Sigmoid colon (tissue), 7 donors: ENCODE measurements at places on chromosomes 6 and 20. TPM values are rescaled to one million over a fixed set of nuclear protein-coding genes. Genes with fewer than 3 reads are reported as not detected.

Gene LINC00237
- not detected for total RNA-seq

Gene PCK1
- 0.55 TPM for total RNA-seq

Gene LPA
- not detected for total RNA-seq

Gene ZNF391
- 3.5 TPM for total RNA-seq

Gene NEDD9
- total RNA-seq, result 21.4 TPM

Gene LY6G6C
- not detected for total RNA-seq

Gene COL20A1
- total RNA-seq, result not detected

Gene SIM1
- total RNA-seq, result not detected

Gene THBS2
- total RNA-seq, result 46.6 TPM

Gene PMEPA1
- total RNA-seq, result 23.3 TPM

Gene MAPK13
- 3.6 TPM for total RNA-seq

Gene PGM3
- total RNA-seq, result 10.4 TPM

Gene HCK
- total RNA-seq, result 12.5 TPM

Gene ASF1A
- 17.1 TPM for total RNA-seq

Gene KHDC1
- total RNA-seq, result 0.95 TPM

Gene ULBP1
- total RNA-seq, result not detected

Gene SNAP25
- total RNA-seq, result 5.1 TPM

Gene CALHM5
- 2.1 TPM for total RNA-seq

Gene OR2H2
- total RNA-seq, result not detected

Gene EDN1
- 6.4 TPM for total RNA-seq

Gene BPIFB4
- total RNA-seq, result not detected

Gene EMILIN3
- total RNA-seq, result 0.66 TPM

Gene LAMA4
- total RNA-seq, result 95.3 TPM

Gene PTCHD4
- 1.1 TPM for total RNA-seq

Gene STMND1
- not detected for total RNA-seq

Gene PTCRA
- total RNA-seq, result not detected

Gene ENTPD6
- total RNA-seq, result 26.0 TPM

Gene IL20RA
- 0.28 TPM for total RNA-seq

Gene METTL24
- total RNA-seq, result 41.0 TPM

Gene EDN3
- 0.55 TPM for total RNA-seq

Gene CPNE5
- 0.99 TPM for total RNA-seq

Gene DEFB115
- not detected for total RNA-seq

Gene TOP1
- 22.0 TPM for total RNA-seq

Gene LZTS3
- total RNA-seq, result 5.4 TPM

Gene SCRT2
- total RNA-seq, result not detected

Gene RNF39
- total RNA-seq, result not detected

Gene CST3
- total RNA-seq, result 693 TPM

Gene TGM3
- total RNA-seq, result not detected

Gene BHLHE23
- not detected for total RNA-seq

Gene TFB1M
- 10.7 TPM for total RNA-seq

Gene DEFB116
- total RNA-seq, result not detected

Gene IL22RA2
- not detected for total RNA-seq

Gene DDX39B
- 211 TPM for total RNA-seq

Gene SIRPG
- not detected for total RNA-seq

Gene NFATC2
- 6.5 TPM for total RNA-seq
